ENCODE measurements at places on chromosomes 16 and 17.

GRCh38 chr16:24524855-24525677, 14.3 kb upstream of the RBBP6 start:
- DNase-seq: no peak

GRCh38 chr16:66746682-66747081, 4.7 kb downstream of the DYNC1LI2 start:
- peak; percentile 89 for DNase-seq

DNA sequence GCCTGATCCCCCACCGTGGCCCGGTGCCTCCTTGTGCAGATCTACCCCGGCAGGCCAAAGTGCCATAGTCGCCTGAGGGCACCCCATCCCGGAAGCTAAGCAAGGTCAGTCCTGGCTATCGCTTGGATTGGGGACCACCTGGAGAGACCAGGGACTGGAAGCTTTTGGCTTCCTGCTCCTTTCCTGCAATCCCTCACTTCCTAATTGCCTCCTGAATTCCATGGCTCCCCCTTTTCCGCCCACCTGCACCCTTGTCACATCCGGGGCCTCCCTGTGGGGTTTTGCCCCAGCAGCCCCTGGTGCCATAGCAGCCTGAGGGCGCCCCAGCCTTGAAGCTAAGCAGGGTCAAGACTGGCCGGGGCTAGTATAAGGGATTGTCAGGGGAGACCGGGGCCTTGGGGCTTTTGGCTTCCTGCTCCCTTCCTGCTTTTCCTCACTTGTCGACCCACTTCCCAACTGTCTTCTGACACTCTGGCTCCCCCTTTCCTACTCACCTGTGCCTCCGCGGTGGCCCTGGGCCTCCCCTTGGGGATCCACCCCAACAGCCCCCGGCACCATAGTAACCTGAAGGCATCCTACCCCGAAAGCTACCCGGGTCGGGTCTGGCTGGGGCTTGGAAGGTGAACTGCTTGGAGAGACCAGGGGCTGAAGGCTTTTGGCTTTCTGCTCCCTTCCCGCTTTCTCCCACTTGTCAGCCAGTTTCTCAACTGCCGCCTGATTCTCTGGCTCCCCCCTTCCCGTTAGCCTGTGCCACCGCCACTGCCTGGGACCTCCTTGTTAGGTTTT, 2293.6 kb downstream of the TP53TG3F start:
- no peak for DNase-seq

DNA sequence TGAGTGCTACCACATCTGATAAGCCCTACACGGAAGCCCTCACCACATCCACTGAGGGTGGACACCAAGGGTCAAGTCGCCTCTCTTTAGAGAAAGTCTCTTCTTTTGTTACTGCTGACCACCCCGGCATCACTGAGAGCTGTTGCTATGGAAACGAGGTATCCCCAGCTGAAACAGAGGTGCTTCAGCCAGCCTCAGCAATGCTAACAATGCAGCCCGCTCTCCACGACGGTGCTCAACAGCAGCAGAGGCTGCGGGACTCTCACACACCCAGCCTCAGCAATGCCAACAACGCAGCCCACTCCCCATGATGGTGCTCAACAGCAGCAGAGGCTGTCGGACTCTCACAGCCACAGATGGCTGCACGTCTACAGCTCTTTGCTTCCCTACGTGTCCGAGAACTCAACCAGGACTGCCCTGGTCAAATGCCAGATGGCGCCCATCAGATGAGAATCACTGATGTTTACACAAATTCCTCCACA, 41.4 kb downstream of the VPS53 start:
- DNase-seq: no peak

DNA sequence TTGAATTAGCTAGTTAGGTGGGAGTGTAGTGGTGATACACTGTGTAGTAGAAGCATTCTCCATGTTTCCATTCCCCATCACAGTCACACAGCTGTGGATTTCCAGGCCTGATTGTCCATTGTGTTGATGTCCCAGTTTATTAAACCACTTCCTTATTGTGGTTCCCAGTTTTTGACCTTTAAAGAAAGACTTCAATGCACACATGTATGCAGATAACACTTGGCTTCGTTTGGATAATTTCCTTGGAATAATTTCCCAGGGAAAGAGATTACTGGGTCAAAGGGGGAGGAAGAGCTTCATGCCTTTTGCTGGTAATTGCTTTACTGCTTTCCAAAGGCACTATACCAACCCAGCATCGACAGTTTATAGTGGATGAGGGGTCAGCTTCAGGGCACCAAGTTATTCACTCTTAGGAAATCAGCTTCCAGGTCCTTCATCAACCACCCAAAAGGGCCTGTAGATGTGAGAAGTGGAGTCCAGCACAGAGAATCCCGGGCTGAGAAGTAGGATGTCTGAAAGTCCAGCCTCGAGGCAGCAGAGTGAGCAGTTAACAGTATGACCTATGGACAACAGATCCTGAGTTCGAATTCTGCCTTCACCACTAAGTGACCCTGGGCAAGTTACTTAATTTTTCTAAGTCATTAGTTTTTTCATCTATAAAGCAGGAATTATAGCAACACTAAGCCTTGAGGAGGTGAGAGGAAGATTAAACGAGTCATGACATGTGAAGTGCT, 31.3 kb upstream of the TNS4 start:
- no peak for DNase-seq

DNA sequence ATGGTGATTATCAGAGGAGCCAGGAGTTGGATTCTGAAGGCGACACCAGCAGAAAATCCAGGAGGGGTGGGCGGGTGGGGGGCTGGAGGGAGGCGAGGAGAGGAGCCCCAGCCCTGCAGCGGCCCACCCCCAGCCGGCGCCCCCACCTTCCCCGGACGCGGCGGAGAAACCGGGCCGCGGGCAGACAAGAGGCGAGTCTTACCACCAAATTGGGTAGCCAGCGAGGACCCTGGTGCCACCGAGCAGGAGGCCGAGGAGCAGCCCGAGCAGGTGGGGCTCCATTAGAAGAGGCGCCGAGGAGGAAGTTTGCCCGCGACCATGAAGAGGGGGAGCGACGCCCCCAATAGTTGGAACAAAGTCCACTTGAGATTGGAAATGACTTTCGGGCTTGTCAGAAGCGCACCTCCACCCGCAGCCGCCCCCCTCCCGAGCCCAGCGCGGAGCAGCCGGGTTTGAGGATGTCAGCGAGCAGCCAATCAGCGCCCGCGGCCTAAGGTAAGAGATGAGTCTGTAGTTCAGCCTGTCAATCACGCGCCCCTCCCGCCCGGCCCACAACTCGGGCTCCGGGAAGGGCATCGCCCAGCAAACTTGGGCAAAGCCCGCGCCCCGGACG, at the start of gene WNT3:
WNT3 (minus strand) TSS at position 377 of the 613 bp plus-strand sequence; CDS start at position 282, 95 bp downstream.
- peak; percentile 65 for DNase-seq

- no peak for DNase-seq
Measured at GRCh38 chr17:4959261-4959965, 8.2 kb downstream of the SPAG7 start.

DNA sequence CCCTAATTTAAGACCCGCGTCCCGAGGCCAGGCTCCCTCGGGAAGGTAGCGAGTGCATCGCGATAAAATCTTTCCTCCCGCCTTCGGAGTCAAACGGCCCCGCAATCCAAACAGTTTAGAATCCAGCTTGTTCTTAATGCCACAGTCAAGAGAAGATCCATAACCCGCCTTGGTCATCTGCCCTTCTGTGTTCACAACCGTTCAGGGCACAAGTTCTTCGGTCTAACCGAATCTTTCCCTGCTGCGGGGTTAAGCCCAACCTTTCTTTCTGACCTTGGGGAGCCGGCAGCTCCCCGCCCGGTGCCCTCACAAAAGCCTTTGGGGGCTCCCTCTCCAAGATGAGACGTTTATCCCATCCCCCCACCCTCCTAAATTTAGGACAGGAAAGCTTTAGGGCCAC, 30.3 kb downstream of the CPSF4L start:
- peak; percentile 42 for DNase-seq

- DNase-seq: no peak
Measured at GRCh38 chr17:26782153-26782552, 511.8 kb upstream of the WSB1 start.

DNA sequence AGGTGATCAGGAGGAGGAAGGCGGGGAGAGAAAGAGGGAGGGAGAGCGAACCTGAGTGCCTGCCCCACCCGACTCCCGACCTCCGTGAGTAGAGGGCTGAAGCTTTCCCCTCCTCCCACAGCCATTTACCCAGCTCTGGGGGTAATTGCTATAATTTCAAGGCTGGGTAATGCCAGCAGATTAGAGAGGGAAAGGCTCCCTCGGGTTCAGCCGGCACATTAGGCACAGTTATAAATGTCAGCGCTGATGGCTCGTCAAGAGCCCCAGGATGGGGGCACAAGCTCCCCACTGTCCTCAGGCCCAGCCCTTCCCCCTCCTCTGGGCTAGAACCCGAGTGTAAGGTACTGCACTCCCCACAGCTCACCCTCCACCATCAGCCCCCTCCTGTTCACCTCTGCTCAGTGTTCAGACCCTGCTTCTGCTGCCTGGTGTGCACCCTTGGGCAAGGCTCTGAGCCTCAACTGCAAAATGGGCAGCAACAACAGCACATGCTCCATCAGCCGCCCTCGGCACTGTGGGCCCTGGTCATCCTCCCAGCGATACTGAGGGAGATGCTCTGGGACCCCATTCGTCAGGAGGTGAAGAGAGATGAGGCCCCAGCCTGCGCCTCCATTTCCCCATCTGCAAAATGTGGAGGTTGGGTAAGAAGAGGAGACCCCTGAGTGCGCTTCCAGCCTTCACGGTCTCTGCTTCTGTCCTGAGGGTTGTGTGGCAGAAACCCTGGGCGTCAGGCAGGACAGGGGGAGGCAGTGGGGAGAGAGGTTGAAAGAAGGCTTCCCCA, 77.2 kb downstream of the NT5M start:
- DNase-seq: no peak

Measured in activated CD8-positive, alpha-beta memory T cell treated with anti-CD3 and anti-CD28 coated beads, Interleukin-2, amount 10 ng/mL, durations not matched to agents 7 days and 5 days (primary cell).